ENCODE measurements at places on chromosomes 16 and 17.
A peak's percentile ranks its signal among the peaks of the same experiment; 100 is the strongest.

GRCh38 chr17:19800571-19800970 lies 52.5 kb upstream of the ALDH3A1 start:
- no peak for DNase-seq

DNA sequence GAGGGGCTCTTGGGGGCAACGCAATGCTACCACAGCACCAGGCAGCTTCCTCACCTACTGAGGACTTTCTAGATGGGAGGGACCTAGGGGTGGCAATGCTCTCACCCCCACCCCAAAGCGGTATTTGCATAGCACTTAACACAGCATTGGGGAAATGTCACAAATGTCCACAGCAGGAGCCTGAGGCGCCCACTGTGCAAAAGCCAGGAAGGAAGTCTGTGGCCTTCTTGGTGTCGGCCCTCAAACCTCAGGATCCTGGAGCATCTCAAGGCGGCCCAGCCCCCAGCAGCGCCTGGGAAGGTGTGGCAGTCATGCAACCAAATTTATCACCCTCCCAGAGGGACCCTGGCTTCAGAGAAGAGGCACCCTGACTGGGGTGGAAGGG lies 45.3 kb downstream of the WNT3 start:
- no peak for DNase-seq

DNA sequence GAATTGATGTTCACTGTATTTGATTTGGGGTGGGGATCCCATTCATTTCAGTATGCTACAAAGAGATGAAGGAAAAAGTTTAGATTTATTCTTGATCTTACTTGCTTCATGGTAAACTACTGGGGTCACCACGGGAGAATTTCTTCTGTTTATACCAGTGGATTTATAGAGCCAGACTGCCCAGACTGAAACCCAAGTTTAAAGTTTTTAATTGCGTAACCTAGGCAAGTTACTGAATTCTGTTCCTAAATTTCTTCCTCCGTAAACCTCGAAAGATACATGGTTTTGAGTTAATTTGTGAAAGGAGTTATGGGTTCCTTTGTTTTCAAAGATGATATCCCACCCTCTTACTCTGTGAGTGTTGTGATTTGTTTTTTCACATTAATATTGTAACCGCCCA lies 26.4 kb downstream of the PIGL start:
- no peak for DNase-seq

DNA sequence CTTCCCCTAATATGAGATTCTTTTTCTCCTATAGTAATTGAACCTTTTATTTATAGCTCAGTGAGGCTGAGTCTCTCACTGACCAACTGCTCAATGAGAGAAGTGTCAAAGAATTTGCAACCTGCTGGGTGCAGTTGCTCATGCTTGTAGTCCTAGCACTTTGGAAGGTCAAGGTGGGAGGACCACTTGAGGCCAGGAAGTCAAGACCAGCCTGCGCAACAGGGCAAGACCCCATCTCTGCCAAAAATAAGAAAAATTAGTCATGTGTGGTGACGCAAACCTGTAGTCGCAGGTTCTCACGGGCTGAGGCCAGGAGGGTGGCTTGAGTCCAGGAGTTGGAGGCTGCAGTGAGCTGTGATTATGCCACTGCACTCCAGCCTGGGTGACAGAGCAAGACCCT lies 30.9 kb upstream of the CRYBA1 start:
- DNase-seq = no peak

- DNase-seq = no peak
Measured at GRCh38 chr17:28511858-28512461, 5.8 kb downstream of the FOXN1 start.

GRCh38 chr17:63293323-63294075 lies 152.6 kb downstream of the CYB561 start:
- no peak for DNase-seq

DNA sequence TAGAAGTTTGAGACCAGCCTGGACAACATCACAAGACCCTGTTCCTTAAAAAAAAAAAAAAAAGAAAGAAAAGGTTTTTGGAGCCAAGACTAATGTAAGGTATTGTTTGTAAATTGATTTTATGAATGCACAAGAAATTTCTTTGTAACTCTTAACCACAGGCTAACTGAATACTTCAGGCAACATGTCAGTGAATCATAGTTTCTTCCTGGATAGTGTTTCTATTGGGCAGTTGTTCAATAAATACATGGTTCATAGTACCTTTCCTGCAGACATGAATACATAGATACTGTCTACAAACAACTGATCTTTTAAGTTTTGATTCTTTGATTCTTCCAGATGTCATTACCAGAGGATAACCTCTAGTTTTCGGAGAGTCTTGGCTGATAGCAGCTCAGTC lies 11.6 kb downstream of the DDX42 start:
- DNase-seq = peak; percentile 46

DNA sequence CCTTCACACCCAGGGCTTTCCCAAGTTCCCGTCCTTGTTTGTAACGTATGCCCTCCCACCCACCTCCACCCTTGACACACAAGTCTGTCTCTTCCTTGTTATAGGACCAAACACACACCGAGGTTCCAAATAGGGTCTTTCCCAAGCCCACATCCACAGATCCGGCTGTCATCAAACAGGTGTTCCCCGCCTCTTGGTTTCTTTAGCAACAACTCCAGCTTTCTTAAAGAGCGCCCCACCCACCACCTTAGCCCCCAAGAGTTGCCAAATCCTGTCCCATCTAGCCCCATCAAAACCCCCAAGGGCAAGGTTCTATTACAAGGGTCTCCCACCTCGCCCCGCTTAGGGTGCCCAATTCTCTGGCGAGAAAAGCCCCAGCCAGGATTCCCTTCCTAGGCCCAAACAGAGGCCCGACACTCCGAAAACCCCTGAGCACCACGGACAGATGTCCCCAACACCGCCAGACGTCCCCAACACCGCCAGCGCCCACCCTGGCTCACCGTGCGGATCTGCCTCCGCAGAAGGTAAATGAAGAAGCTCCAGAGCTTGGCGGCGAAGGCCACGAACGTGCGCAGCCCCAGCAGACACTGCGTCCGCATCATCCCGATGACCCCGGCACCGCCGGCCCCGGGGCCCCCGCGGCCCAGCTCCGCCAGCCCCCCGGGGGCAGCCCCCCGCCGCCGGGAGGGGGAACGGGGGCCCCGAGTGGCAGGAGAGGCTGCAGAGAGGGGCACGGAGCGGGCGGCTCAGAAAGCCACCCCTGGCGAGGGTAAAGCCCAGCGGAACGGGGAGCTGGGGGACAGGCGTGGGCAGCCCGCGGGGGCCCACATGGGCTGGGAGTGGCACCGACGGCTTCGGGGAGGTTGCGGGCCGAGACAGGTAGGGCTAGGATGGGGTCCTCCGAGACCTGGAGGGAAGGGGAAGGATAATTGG lies 573 bp downstream of the CTDNEP1 start:
- DNase-seq = no peak

DNA sequence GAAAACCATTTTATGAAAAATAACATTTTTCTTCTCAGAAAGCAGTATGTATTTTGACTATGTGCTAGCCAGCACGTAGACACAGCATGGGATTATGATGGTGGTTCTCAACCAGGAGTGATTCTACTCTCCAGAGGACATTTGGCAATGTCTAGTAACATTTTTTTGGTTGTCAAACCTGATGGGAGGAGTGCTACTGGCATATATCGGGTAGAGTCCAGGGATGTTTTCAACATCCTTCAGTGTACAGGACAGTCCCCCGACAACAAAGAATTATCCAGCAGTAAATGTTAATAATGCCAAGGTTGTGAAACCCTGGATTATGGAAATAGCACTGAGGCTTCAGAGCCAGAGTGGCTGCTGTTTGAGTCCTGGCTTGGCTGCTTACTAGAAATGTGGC lies 27.7 kb downstream of the AP2B1 start:
- no peak for DNase-seq

DNA sequence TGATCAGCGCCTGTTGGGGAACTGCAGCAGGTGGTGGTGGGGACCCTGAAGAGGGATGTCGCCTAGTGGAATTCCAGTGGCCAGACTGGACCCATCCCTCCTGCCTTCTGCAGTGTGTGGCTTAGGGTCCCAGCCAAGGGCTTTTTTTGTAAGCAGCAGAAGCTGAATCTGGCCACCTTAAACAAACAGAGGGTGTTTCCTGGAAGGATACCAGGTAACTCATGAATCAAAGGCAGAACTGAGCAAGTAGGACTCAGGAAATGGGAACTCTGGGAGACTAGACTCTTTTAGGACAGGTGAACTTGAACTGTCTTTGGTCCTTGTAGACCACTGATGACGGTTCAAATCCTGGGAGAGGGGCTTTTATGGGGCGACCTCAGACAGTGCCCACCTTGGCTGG lies 124.0 kb downstream of the ABCC6 start:
- no peak for DNase-seq

GRCh38 chr17:39867880-39868553 lies at the start of gene ZPBP2:
TSS of gene ZPBP2 (plus strand) at chr17:39868202. CDS start at chr17:39868355, 153 bp downstream.
- DNase-seq = no peak

DNA sequence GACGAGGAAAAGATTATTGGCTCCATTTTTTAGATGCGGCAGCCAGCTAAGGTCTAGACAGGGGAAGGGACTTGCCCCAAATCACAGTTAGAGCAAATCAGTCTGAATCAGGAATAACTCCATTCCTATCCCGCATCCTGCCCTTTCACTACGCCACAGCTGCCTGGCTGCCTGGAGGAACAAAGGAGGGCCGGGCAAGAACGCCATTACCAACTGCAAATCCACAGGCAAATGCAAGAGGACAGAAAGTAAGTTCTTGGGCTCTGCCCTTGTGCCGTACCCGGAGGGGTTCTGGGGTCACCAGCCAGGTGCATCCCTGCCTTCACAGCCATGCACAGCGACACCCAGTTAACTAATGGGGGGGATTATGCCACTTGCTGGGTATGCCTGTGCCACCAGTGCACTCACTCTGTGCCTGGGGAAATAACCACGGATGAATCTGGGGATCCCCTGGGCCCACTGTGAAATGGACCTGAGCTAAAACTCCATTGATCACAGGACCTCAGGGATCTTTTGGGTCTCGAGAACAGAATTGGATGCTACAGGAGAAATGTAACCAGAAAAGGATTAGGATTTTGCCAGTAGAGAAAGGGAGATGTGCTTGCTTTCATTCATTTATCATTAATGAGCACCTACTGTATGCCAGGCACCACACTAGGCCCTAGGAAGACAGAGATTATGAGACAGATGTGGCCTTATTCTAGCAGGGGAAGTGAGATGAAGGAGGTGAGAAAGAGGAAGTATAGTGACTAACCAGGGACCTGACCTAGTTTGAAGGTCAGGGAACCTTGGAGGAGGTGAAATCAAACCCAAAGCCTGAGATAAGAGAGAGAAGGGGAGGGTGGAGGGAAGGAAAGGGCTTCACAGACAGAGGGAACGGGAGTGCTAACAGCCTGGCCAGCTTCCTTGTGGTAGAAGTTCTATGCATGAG lies 17.7 kb downstream of the BCL7C start:
- DNase-seq = no peak

- no peak for DNase-seq
Measured at GRCh38 chr17:62309396-62309795, 71.0 kb upstream of the EFCAB3 start.

DNA sequence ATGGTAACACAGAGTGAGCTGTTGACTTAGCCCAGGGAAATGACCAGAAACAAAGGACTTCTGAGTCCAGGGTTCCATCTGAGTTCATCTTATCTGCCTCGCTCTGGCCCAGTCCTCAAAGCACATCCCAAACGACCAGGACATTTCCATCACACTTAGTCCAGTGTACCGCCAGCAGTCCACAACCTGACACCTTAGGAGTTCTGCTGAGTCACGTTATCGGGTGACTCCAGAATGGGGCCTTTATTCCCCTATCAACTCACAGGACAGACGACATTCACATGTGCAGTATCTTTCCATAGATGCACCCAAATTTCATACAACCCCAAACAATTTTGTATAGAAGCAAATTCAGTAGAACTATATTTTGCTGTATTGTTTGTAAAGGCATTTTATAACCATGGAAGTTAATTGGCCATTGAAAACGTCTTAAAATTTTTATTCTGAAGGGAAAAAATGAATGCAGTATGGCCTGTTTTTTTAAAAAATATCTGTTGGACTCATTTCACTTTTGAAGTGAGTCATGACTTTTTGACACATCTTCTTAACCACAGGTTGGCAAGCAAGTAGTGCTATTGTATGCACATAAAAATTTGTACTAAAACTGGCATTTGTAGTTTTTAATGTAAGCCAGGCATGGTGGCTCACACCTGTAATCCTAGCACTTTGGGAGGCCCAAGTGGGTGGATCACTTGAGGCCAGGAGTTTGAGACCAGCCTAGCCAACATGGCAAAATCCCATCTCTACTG lies 46.3 kb downstream of the ZNF18 start:
- no peak for DNase-seq

GRCh38 chr16:23863511-23864422 lies 28.0 kb downstream of the PRKCB start:
- DNase-seq = no peak

DNA sequence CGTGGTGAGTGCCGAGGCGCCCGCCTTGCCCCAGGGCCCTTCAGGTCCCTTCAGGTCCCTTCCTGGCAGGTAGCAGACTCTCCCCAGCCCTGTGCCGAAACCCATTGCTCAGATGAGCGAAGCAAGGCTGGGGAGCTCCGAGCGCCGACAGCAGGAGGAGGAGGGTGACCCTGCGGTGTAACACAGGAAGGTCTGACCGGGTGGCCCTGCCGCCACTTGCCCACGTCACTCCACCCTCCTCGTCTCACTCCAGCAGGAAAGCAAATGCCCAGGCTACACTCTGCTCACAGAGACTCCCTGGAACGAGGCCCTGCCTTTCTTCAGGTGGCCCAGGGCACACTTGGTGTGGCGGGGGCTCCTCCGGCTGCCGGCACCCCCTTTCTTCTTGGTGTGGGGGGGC lies 57.2 kb downstream of the ACTG1 start:
- no peak for DNase-seq

DNA sequence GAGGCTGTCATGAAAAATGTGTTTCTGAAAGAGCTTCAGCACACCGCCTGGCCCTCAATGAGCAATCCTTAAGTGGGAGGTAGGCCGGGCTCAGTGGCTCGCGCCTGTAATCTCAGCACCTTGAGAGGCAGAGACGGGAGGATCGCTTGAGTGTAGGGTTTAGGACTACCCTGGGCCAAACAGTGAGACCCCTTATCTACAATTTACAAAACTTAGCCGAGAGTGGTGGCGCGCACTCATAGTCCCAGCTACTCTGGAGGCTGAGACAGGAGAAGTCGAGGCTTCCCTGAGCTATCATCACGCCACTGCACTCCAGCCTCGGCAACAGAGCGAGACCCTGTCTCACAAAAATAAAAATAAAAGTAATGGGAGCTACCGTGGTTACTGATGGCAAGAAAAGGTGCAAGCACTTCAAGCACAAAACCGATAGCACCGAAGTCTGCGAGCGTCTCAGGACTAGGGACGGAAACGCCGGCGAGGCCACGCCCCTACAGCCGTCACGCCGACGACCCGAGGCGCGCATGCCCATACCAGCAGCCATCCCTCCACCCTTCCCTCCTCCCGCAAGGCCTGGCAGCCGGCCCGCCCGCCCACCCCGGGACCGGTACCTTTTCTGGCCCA lies 607 bp downstream of the THUMPD1 start:
- DNase-seq = peak; percentile 83

- no peak for DNase-seq
Measured at GRCh38 chr16:88968589-88969280, 8.3 kb downstream of the CBFA2T3 start.

GRCh38 chr17:57481910-57482391 lies 225.6 kb downstream of the MSI2 start:
- DNase-seq = peak; percentile 81

- no peak for DNase-seq
Measured at GRCh38 chr16:57022445-57022844, 33.1 kb downstream of the NLRC5 start.

GRCh38 chr17:56710986-56711385 lies 117.5 kb downstream of the NOG start:
- no peak for DNase-seq

GRCh38 chr17:61412860-61413660 lies 13.4 kb downstream of the TBX2 start:
- DNase-seq = peak; percentile 26

Measured in H54 (cell line).